ENCODE measurements at places on chromosomes 12 and 14. TPM values are rescaled to one million over a fixed set of nuclear protein-coding genes. Genes with fewer than 3 reads are reported as not detected.

Gene BICD1
- total RNA-seq: 10.9 TPM

Gene PLA2G1B
- not detected for total RNA-seq

Gene TEX22
- total RNA-seq: 0.44 TPM

Gene SLC7A7
- total RNA-seq: 7.1 TPM

Gene RAP1B
- 211 TPM for total RNA-seq

Data from smooth muscle cell of trachea (primary cell).